Neural progenitor cell (in vitro differentiated cells): ENCODE measurements at places on chromosomes 12 and 14. TPM values are rescaled to one million over a fixed set of nuclear protein-coding genes. Genes with fewer than 3 reads are reported as not detected.

Gene OR6C74
- total RNA-seq, result not detected in 2 replicates

Gene KERA
- total RNA-seq, result not detected in 2 replicates

Gene SLC35F4
- total RNA-seq, result not detected in 2 replicates

DNA sequence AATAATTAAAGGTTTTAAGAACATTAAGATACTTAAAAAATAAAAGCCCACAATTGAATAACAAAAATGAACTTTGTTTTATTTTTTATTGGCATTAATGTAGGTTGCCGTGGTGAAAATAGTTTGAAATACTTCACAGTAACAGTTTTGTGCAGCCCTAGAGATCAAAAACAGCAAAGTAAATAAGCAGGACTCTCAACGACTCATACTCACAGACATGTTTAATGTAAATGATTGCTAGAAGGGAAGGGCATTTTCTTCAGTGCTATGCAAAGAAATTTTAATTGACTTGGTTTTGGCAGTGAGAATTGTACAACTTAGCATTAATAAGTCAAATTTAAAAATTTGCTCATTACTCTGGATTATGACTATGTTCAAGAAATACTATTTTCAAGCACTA, 16.0 kb downstream of the TRMT5 start:
- no peak for DNase-seq

DNA sequence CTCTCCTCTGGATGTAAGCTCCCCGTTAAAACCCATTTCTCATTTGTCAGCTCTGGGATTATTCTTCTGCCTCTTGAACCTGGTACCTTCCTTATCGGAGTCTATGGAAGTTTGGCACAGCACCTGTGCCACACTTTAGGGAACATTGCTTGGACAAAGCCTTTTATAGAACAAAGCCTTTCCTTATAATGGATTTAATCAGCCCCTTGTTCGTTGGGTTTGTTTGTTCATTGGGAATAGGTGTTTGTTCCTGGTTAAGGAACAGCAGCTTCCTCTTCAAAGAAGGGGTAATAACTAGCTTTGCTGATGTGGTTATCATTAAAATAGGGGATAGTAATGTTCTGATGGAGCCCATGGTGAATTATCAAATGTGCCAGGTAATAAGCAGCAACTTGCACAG, 70.4 kb downstream of the NRXN3 start:
- no peak for DNase-seq

GRCh38 chr12:89126712-89127111, 225.6 kb downstream of the DUSP6 start:
- DNase-seq, result no peak
